Ammon's horn (tissue), 1 donor: ENCODE measurements at places on chromosomes 6 and 20.

DNA sequence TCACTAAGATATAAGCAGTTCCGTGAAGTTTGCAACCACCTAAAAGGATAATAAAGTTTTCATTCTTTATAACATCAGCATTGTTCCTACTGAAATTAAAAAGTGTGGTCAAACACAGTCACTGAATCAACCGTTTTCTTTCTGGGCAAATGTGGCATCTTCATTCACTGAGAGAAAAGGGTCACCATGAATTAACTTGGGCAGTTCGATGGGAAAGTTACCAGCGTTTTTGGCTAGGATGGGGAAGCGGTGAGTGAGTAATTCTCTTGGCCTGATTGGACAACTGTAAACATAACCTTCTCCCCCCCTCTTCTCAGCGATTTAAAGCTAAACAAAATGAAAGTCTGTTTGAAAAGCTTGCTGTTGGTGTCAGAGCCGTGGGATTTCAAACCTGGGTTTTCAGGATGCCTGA is 181.8 kb downstream of the SASH1 start:
- no peak for DNase-seq

DNA sequence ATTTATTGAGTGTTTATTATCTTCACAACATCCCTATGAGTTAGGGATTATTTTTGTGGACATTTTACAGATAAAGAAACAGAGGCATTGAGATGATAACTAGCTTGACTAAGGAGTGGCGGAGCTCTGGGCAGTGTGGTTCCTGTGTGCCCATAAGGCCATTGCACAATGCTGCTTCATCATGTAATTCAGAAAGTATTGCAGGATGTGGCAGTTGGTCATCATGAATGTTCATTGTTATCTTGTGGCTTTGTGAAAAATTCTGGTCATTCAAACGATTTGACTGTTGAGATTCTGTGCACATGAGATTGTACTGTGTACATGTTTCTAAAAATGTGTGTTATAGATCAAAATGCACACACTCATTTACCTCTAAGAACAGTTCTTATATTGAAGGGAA is 150.8 kb downstream of the ESR1 start:
- no peak for DNase-seq

GRCh38 chr6:149201068-149201655 is 116.3 kb upstream of the TAB2 start:
- DNase-seq = peak; percentile 49

GRCh38 chr6:39076623-39077535 is 28.3 kb downstream of the GLP1R start:
- DNase-seq = no peak

GRCh38 chr20:37394543-37395409 is 48.8 kb downstream of the SRC start:
- DNase-seq = no peak

DNA sequence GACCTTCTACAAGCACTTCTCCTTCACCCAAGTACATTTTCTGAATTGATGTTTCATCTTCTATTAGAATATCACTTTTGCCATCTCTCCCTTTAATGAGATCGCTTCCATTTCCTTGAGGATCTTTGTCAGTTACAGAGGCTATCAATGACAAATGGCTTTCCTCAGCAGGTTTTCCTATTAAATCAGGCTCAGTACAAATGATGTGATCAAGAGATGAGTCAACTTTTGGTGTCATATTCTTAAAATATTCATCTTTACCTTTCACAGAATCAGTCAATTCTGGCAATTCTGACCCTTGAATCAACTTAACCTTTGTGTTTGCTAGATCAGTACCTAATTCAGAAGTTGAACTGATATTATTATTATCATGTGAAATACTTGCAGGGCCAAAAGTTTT is 37.3 kb downstream of the DST start:
- DNase-seq = no peak

DNA sequence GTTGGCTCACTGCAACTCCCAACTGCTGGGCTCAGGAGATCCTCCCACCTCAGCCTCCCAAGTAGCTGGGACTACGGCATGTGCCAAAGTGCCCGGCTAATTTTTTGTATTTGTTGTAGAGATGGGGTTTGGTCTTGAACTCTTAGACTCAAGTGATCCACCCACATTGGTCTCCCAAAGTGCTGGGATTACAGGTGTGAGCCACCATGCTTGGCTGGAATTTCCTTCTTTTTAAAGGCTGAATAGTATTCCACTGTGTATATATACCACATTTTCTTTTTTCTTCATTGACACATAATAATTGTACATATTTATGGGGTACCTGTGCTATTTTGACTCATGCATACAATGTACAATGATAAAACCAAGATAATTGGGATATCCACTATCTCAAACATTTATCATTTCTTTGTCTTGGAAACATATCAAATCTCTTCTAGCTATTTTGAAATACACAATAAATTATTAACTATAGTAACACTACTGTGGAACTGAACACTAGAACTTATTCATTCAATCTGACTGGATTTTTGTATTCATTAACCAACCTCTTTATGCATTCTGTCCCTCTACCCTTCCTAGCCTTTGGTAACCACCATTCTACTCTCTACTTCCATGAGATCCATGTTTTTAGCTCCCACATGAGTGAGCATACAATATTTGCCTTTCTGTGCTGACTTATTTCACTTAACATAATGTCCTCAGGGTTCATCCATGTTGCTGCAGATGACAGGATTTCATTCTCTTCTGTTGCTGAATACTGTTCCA is 7.8 kb downstream of the MDC1 start:
- no peak for DNase-seq

- no peak for DNase-seq
Observed at GRCh38 chr6:16482702-16483314, 244.4 kb downstream of the GMPR start.

GRCh38 chr6:29552512-29553051 is 7.0 kb downstream of the UBD start:
- DNase-seq = peak; percentile 66

DNA sequence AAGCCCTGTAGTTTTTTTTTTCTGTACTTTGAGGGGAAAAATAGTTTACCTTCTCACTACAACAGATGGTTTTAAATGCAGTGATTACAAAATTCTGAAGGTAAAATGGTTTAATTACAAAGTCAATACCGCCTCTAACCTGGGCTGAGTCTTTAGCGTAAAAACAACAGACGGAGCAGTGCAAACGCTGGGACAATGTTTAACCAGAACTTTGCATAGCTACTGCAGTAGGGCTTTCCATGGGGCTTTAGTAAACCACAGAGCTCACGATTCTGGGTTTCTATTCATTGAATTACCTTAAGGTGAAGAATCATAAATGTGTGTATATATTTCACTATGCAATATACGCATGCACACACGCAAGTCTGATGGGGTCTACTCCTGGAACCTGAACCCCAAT is 77.9 kb downstream of the RFX6 start:
- DNase-seq = no peak

- DNase-seq = no peak
Observed at GRCh38 chr20:62792182-62792939, 3.9 kb upstream of the MRGBP start.

GRCh38 chr6:89436226-89436625 is 3.3 kb downstream of the ANKRD6 start:
- DNase-seq = no peak

DNA sequence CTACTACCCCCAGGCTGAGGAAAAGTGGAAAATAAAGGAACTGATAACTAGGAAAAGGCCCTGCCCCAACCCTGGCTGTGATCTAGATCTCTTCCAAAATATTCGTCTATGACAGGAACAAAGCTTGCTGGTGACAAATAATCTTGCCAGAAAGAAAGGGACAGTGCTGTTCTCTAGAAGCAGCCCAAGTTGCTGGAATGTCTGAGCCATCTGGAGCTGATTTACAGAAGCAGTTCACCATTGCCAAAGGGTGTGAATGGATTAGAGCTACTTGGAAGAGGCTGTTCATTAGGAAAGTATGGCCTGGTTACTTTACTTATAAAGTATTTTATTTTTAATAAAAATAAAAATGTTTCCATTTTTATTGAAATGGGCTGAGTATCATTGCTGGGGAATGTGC is 146.3 kb downstream of the EPM2A start:
- DNase-seq = no peak

DNA sequence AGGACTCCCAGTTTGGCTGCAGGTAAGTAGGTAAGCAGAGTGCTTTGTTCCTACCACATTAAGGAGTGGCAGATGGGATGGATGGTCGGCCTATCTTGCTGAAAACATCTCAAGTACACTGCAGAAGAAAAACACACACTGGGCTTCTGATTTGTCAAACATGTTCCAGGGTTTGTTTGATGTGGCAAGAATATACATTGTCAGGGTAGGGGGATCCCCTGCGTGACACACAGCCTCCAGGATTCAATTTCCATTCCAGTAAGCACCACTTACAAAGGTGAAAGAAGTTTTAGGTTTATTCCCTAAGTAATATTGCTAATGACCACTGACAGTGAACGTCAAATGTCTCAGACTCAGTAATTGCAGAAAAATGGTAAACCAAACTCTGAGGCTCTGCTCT is 26.0 kb upstream of the KIF16B start:
- DNase-seq = no peak

GRCh38 chr6:110147870-110148269 is 31.6 kb downstream of the WASF1 start:
- DNase-seq = no peak

DNA sequence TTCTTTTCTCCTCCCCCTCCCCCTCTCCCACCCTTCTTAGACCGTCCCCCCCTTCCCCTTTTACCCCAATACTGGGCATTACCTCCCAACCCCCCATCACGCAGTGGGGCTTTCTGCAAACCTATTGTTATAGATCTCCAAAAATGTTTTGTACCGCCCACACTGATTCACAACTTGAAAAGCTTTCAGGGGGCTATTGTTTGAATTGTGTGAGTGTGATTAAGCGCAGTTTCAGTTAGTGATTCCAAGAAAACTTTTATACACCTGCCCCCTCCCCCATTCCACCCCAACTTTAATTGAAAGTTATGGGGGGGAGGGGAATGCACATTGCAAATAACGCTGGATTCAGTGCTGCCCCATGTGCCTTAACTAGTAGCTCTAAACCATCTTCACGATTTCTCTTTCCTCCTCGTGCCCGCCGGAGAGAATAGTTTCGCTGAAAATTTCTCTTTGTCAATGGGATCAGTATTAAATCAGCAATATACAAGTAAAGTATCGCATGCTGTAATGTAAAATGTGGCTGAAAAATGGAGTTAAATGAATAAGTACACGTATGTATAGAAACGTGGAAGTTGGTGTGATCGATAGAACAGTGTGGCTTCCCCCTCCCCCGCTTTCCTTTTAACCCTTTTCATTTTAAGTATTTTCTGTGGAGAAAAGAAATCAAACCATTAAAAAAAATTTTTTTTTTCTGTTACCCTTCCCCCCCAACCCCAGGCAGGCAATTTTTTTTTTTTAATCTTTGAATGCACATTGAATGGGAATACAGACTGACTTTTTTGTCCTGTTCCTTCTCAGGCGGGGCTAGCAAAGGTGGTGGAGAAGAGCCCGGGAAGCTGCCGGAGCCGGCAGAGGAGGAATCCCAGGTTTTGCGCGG is 632 bp downstream of the LIN28B start:
- no peak for DNase-seq

DNA sequence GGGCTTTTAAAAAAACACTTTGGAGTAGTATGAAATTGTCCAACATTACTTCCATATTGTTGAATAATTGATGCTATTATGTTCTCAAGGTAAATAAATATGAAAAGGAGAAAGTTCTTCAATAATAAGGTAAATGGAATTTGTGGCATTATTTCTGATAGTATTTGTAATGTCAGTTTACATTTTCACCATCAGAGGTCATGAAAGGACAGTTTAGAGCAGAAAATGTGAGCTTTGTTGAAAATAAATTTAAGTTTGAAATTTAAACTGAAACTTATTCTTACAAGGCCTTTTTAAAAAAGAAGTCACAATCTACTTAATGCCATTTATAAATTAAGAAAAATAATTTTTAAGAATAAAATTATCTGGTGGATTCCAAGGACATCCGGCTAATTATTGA is 15.8 kb upstream of the CEP162 start:
- DNase-seq = no peak

DNA sequence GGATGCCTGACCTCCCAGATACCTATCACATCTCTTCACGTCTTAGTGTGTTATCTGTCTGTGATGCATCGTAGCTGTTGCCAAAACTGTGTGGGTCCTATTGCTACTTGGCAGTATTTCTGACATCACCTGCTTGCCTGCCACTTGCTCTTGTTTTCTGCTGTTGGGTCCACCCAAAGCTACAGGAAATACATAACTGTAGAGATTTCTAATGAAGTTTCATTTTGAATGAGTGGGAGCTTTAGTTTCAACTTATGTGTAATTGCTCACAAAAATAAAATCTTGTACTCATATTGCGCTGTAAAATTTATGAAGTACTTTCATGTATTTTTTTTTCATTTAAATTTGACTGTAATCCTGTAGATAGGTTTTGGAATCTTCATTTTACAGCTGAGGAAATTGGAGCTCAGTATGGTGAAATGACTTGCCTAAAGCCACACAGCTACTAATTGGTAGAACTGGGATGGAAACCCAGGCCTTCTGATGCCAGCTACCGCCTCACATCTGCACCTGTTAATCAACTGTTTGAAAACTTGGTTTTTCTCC is 113.6 kb upstream of the MAN1A1 start:
- DNase-seq = no peak

DNA sequence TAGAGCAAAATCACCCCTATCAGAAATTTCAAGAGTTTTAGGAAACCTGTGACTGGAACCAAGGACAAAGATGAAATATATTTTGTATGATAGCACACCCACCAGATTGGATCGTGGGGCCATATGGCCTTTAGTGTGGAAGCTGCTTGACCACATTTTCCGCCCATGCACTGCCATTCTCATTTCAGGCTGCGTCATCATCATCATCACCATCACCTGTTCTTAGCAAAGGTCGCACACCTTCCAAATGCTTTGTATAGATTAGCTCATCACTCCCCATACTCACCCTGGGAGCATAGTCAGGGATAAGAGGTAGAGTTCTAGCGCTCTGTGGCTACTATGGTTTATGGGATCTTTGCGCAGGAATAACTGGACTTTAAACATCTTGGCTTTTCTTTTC is 185.7 kb downstream of the MTHFD1L start:
- no peak for DNase-seq

GRCh38 chr20:10478205-10478604 is 43.1 kb downstream of the SLX4IP start:
- no peak for DNase-seq

- no peak for DNase-seq
Observed at GRCh38 chr6:127185437-127185995, 67.0 kb downstream of the RSPO3 start.

DNA sequence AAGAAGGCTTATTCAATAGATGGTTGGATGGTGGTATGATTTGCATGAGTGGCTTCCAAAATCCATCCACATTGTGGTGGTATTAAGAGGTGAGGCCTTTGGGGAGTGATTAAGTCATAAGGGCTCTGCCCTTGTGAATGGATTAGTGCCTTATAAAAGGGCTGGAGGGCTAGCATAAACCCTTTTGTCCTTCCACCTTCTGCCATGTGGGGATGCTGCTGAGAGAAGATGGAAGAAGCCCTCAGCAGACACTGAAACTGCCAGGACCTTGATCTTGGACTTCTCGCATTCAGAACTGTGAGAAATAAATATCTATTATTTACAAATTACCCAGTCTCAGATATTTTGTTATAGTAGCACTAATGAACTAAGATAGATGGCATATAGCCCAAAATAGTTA is 27.8 kb upstream of the SRPK1 start:
- DNase-seq = no peak

GRCh38 chr6:156688620-156688971 is 88.6 kb upstream of the ARID1B start:
- no peak for DNase-seq
